A549 (cell line): ENCODE measurements at places on chromosomes 7 and 10.
A peak's percentile ranks its signal among the peaks of the same experiment; 100 is the strongest.

DNA sequence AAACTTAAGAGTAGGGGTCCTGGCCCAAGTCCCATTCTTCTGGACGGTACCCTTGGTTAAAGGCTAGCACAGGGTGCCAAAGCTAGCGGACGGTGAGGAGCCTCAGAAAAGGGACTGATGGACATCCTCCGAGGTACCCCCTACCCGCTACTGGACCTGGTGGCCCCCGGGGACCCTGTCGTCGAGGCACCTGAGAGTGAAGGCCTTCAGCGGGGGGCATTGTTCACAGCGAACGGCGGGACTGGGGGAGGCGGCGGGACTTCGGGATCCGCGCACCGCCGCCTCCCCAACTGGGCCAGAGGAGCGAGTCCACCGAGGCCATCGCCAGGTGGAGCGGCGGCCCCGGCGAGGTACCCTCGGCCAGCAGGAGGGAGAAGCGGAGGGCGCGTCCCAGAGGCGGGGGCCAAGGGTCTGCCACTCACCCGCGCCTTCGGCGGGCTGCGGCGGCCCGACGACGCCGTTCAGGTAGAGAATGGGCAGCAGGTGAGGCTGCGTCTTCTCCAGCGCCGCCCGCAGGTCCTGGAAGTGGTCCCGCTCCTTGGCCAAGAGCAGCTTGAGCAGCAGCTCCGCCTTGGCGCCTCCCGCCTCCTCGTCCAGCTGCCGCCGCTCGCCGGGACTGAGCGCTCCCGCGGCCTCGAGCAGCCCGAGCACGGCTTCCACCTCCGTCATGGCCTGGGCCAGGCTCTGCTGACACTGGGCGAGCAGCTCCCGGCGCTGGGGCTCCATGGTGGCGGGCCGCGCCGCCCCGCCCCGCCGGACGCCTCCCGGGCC lies 575 bp downstream of the DLG5 start:
- no peak for DNase-seq

- DNase-seq = no peak
Observed at GRCh38 chr7:46283852-46284251, 362.8 kb upstream of the IGFBP3 start.

GRCh38 chr7:141356161-141356560 lies 195.0 kb upstream of the AGK start:
- no peak for DNase-seq

GRCh38 chr7:157434231-157434630 lies 97.4 kb downstream of the DNAJB6 start:
- no peak for DNase-seq

GRCh38 chr7:6460303-6460702 lies 12.5 kb upstream of the DAGLB start:
- DNase-seq = no peak

GRCh38 chr7:24566274-24566673 lies 7.0 kb upstream of the PALS2 start:
- DNase-seq = no peak

- no peak for DNase-seq
Observed at GRCh38 chr7:101877882-101878591, 60.6 kb downstream of the CUX1 start.

DNA sequence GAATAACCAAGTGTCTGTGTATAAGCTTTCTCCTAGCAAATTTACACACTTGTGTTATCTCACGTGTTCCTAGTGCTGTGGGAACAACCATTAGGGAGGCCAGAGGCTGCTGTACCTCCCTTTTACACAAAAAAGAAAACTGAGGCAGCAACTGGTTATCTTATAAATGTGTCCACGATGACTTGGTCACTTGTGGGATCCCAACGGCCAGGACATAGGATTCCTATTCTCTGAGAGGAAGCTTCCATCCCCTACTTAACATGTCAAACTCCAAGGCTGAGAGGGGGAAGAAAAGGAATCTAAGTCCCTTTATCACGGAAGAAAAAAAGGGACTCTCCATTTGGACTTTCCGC lies 484 bp downstream of the ZNF438 start:
- no peak for DNase-seq

DNA sequence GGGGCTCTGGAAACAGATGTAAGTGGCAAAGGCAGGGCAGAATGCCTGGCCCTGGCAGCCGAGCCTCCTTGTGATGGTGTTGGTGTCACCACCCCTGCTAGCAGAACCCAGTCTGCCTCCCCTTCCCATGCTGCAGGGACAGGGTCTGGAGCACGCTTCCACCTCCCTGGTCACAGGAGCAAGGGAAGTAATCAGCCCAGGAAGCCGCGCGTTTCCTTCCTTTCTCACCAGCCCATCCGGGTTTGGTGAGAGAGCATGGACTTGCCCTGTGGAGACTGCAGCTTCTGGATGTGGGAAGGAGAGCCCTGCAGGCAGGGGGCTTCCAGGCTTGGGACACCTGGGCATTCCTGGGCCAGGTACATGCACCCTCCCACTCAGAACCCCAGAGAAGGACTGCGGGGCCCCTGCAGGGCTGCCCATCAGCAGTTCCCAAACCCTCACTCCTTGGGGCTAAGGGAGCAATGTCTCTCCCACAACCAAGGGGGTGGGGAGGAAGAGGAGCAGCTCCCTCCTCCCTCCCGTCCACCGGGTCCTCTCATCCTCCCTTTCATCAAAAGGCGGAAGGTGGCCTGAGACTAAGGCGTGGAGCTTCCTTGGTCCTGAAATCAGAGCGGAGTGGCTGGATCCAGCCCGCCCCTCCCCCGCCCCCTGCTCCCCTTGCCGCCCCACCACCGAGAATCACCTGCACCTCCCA lies 1.8 kb downstream of the MMRN2 start:
- no peak for DNase-seq

DNA sequence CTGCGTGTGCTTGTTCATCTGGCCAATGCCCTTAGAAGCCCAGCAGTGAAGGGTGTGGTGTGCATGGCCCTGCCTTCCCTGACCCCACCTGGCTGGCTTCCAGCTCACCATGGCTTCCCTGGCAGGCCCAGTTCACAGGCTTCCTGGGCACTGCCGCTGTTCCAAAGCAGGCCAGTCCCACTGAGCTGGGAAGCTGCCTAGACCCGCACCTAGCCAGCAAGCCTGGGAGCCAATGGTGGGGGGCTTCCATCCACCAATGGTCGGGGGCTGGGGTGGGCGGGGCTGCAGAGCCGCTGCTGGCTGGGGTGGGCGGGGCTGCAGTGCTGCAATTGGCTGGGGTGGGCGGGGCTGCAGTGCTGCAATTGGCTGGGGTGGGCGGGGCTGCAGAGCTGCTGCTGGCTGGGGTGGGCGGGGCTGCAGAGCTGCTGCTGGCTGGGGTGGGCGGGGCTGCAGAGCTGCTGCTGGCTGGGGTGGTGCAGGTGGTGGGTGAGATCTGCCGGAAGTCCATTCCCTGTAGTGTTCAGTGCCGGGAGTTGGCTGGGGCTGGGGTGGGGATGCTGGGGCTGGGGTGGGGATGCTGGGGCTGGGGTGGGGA lies 12.4 kb downstream of the CALY start:
- DNase-seq = peak; percentile 77

DNA sequence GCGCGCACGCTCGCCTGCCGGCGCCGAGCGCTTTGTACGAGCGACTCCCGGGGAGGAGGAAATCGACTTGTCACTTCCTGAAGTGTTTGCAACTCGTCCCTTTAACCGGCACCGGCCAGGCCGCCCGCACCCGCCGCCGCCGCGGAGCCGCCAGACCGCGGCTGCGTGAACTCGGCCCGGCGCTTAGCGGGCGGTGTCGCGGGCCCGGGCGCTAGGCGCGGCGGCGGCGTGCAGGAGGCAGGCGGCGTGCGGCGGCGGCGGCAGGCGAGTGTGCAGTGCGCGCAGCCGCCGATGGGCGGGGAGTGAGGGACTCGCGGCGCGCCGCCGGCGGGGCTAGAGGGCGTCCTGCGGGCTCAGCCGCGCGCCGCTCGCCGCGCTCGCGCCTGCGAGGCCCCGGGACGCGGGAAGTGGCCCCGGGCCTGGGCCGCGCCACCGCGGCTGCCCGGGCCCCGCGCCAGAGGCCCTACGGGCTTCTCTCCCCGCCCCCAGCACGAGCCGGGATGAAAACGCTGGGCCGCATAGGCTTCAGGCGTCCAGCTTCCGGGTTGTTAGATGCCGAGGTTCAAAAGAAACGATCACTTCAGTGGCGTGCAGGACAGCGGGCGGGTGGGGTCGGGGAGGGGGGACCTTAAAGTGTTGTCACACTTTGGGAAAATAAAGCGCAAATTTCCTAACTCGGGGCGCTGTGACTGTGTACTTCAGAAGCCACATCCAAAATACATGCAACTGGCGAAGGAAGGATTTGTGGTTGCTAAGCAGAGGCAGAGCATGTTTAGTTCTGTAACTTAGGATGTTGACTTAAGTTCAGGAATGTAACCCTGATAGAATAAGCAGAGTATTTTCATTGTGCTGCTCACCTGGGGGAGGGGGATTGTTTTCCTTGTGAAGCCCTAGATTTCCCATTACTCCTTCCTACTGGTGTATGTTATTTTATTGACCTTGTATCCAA lies at the start of gene FAM53B:
TSS of gene FAM53B (minus strand) at position 277 of the 949 bp plus-strand sequence. CDS start 37,665 bp downstream, outside the sequence.
- DNase-seq = peak; percentile 82
